ENCODE measurements at places on chromosomes 2 and 18.
A peak's percentile ranks its signal among the peaks of the same experiment; 100 is the strongest.

DNA sequence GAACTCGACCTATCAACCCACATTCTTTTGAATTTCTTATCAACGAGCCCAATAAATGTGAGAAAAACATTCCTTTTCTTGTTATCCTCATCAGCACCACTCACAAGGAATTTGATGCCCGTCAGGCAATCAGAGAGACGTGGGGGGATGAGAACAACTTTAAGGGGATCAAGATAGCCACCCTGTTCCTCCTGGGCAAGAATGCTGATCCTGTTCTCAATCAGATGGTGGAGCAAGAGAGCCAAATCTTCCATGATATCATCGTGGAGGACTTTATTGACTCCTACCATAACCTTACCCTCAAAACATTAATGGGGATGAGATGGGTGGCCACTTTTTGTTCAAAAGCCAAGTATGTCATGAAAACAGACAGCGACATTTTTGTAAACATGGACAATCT lies 378.2 kb downstream of the STK39 start:
- no peak for DNase-seq

- no peak for DNase-seq
These were observed 67.9 kb downstream of the SLC9A4 start for GRCh38 chr2:102540882-102541281.

DNA sequence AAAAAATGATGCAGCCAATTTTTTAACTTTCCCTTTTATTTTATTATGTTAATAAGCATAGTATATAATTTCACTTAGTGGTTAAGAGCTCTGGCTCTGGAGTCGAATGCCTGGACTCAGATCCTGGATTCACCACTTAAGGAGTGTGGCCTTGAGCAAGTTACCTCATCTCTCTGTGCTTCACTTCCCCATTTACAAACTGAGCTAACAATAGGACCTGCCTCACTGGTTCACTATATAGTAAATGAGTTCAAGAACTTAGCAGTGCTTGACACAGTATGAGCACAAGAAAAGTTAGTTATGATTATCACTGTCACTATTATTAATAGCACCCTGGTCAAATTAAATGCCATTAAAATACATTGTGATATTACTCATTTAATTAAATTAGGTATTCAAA lies 30.6 kb downstream of the SCN3A start:
- no peak for DNase-seq

DNA sequence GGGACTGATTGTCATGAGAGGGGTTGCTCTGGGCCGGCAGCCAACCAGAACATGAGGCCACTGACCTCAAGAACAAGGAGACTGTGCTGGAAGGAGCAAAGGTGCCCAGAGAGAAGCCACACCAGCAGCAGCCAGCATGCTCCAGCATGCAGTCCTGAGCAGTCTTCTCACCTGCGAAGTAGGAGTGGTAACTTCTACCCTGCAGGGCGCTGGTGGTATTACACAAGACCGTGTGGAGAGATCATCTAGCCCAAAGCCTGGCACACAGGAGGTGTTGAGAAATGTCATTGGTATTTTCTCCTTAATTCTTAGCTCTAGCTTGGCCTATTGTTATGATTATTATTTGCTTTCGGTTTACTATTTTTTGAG lies 132.7 kb downstream of the TSN start:
- DNase-seq = no peak

DNA sequence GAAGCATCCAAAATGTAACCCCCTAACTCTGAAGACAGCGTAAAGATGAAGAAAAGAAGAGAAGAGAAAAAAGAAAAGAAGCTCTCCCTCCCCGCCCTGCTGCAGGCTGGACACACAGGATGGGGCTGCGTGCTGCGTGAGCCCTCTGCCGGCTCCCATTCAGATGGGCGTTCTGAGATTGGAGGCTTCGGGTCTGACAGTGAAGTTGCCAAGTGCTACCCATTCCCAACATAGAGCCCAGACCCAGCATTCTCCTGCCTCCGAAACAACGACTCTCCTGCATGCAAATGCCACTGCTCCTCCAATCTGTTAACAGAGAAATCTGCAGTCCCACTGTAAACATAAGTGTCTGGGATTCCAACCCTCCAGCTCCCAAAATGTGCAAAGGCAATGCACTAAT lies 234.9 kb downstream of the BCL11A start:
- no peak for DNase-seq

- no peak for DNase-seq
These were observed 263.5 kb upstream of the LRRTM1 start for GRCh38 chr2:80568011-80568410.

DNA sequence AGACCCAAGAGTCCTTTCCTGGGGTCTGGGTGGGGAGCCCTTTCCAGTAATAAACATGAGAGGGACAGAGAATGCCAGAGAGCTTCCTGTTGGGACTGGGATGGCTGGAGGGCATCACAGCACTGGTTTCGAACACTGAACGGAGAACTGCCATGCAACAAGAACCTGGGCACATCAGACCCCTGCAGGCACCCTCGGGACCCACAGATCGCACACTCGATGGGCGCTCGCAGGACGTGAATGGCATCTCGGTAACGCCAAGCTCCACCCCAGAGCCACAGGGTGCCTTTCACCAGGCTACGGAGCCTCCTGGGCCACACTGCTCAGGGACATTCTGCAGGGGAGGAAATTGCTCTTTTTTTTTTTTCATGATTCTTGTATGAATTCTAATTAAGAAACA lies 25.1 kb downstream of the SLC66A2 start:
- DNase-seq = no peak

DNA sequence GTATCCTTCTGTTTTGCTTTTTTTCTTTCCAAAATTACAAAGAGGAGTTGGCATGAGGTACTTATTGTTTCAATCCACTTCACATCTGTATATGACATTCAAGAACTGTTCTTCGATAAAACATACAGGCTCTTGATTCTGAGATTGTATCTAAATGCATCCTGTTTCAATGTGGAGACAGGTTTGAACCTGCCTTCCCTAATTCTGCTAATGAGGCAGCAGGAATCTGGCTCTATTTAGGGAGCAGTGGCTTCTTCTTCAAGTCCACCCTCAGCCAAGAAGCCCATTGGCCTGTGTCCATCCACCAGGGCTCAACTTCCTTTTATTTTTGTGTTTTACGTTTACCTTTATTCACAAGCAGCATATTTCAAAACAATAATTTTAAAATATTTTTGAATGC lies 84.8 kb upstream of the PIK3C3 start:
- no peak for DNase-seq

DNA sequence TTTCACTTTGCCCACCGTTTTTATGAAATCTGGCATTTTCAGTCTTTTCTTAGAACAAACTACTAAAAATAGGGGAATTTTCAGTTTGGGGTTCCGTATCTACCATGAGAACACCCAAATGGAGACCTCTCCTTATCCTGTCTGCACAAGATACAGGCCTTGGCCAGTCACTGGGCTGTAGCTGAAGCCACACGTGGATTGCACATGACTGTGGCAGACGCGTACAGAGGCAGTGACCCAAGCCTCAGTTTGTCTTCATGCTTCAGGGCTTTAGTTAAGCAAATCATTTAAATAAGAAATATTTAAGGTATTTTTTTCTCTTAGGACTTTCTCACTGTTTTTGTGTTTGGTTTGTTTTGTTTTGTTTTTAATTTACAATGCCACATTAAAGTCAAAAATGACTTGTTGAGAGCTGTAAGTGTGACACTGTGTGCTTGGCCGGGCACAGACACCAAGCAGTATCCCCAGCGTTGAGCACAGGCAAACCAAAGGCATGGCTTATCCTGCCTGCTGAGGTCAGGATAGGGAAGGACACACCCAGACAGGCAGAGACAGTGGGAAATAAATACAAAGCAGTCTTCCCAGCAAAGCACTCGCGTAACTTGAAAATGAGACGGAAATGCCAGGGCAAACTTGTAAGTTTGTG lies 53.3 kb downstream of the TRAPPC12 start:
- DNase-seq = no peak

- no peak for DNase-seq
These were observed 714 bp downstream of the RPIA start for GRCh38 chr2:88692187-88692586.

DNA sequence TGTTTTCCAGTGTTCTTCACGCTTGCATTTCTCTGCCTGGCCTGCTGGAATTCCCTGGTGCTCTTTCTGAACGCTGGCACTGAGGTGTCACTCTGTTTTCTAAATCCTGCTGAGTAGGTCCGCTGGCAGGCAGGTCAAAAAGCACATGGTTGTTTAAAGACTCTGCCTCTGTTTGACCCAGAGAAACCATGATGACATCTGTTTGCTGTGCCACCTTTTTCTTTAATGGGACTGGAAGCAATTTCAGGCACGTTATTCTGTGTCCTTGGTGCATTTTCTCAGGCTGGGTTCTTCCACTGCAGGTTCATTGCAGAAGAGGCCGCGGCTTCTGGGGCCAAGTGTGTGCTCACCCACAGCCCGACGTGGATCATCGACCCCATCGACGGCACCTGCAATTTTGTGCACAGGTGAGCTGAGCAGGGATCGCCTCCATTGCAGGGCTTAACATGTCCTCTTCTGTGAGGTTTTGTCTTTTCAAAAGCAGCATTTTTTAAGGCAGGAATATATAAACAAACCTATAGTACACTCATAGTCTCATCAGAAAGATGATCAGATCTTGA lies 28.4 kb downstream of the IMPA2 start:
- DNase-seq = no peak

- DNase-seq = no peak
These were observed 22.8 kb downstream of the ANO7 start for GRCh38 chr2:241211276-241211675.

DNA sequence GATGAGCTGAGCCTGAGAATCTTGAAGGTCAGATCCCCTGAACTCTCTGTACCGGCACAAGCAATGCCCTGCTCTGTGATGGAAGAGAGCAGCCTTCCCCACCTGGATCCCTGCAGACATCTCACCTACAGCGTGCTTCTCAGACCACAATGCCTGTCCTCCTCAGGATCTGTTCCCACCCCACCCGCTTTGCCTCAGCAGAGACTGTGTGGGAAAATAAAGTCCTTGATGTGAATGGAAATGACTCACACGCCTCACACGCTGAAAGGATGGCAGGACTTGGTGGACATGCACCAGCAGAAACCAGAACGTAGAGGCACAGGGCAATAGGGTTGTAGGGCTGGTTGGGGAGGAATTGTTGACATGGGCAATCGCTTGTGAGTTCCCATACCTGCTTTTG lies 117.9 kb upstream of the POU3F3 start:
- no peak for DNase-seq

- DNase-seq = no peak
These were observed 87.4 kb downstream of the GAREM1 start for GRCh38 chr18:32383050-32383819.

- no peak for DNase-seq
These were observed 273.3 kb downstream of the HDAC4 start for GRCh38 chr2:239127513-239127912.

DNA sequence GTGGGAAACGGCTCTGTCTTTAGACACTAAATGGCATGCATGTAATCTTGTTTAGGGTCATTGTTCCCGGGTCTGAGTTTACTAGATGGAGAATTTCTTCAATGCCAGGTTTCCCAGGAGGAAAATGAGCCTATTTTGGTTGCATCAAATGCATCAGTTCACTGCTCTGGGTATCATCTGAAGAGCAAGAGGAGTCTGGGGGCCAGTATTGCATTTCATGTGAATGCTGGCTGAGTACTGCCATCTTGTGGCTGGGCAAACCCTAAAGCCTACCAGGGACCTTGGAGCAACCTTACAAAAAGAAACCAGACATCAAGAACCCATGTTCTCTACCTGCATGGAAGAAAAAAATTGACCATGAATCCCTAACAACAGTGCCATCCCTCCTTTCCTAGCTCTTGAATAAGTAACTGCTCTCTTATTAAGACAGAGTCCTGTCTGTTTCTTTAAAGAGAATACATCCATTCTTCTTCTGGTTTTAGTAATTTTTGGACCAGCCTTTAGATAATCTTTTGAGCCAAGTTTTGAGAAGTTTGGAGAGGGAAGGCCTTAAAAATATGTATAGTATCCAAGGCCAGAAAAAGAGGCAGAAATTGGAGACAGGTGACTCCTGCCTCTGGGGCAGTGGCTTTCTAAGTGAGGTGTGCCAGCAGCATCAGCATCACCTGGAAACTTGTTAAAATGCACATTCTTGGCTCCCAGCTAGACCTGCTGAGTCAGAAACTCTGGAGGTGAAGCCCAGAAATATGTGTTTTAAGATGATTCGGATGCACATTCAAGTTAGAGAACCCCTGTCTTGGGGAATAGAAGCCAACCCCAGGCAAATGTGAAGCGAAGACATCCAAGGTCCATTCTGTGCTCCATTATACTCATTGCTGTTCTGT lies 261.0 kb upstream of the CXCR4 start:
- DNase-seq = peak; percentile 27

DNA sequence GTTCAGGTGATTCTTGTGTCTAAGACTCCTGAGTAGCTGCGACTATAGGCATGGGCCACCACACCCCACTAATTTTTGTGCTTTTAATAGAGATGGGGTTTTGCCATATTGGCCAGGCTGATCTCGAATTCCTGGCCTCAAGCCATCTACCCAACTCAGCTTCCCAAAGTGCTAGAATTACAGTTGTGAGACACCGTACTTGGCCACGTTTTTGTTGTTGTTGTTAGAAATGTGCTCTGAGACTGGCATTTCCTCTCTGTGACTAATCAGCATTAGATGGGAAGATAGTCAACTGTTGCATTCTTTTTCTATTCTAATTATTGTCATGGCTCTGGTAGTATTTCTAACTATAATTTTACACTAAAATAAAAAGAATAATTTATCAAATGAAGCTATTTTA lies 191.7 kb downstream of the CAMKMT start:
- no peak for DNase-seq

DNA sequence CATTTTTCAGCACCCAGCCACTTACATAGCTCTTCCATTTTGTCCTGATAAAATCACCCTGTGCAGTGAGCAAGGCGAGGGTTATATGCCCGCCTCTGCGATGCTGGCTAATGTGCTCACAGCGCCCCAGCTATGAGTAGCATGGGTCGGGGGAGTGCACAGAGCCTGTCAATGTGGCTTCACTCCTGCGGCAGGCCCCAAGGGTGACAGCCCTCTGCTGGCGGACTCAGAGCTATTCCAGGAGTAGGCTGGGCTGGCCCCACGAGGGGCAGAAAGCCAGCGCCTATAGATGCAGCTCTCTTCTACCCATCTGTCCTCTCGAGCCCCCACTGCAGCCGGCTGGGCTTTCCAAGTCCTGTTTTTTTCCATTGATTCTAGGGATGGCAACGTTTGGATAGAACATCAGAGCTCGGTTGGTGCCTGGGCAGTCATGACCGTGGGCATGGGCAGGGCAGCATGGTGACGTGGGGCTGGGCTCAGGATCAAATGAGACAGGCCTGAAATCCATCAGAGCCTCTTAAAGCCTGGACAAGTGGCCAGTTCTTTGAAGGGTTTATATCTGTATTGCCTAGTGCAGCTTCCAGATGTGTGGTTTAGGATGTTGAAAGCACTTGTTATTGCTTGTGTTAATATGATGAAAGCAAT lies 134.7 kb downstream of the MCFD2 start:
- DNase-seq = no peak
